Pons (tissue), 1 donor: ENCODE measurements at places on chromosomes 13 and 19.

GRCh38 chr13:88345171-88345847, 674.1 kb downstream of the SLITRK5 start:
- DNase-seq, result no peak

GRCh38 chr13:30145709-30146367, 161.5 kb downstream of the KATNAL1 start:
- DNase-seq, result no peak

DNA sequence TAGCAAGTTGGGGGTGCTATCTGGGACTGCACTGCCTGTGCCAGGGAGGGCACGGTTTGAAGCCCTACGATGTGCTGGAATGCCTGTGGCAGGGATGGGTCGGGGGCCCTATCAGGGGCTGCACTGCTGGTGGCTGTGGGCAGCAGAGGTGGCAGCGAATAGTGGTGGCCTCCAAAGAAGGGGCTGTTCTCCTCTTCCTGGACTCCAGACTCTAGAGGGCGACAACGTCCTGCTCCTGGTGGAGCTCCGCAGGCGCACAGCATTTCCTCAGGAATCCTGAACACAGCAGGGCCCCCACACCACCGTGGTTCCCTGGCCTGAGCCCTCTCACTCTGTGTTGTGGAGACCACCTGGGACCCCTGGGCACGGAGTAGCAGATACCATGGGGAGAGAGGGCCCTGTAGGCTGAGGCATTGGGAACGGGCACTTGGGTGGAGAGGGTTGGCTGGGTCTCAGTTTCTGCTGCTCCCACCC, 145.6 kb downstream of the TNFRSF19 start:
- no peak for DNase-seq

GRCh38 chr19:20558571-20558970, 7.0 kb downstream of the ZNF737 start:
- DNase-seq, result no peak

- no peak for DNase-seq
Observed at GRCh38 chr13:41284512-41285288, 21.3 kb upstream of the MTRF1 start.

- no peak for DNase-seq
Observed at GRCh38 chr13:71830736-71831135, 36.3 kb downstream of the DACH1 start.

- peak; percentile 78 for DNase-seq
Observed at GRCh38 chr19:18274781-18275356, 617 bp upstream of the IQCN start.

DNA sequence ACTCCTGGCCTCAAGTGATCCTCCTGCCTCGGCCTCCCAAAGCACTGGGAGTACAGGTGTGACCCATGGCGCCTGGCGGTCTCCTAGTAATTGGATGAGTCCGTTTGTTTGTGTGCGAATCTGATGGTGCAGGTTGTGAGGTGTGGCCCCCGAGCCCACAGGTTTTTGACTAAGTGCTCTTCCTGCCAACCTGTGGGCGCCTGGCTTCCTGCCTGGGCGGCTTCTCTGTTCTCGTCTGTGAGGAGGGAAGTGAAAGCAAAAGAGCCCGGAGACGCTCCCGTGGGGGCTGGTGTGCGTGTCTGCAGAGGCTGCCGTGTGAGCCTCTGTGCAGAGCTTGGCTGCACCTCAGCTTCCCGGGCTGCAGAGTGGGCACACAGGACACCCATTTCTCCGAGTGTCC, 10.0 kb downstream of the ARHGAP45 start:
- peak; percentile 40 for DNase-seq

DNA sequence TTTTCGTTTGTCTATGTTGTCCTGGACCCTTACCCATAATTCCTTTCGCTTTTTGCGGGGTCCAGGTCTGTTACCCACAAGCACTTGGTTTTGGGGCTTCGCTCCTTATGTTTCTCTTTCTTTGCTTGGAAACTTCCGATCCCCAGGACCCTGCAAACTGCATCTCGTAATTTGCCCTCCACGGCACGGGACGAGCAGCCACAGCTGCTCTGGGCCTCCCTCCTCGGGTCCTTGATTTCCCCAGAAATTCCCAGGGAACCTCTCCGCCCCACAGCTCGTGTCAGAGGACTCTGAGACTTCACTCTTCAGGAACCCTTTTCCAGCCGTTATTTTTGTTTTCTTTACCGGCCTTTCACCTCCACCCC, 599 bp downstream of the SNRNP70 start:
- DNase-seq, result no peak

- no peak for DNase-seq
Observed at GRCh38 chr13:95356916-95357315, 55.7 kb upstream of the ABCC4 start.

GRCh38 chr13:94632226-94632980, 30.7 kb downstream of the GPR180 start:
- DNase-seq, result no peak

GRCh38 chr19:48745208-48745995, 1.3 kb downstream of the IZUMO1 start:
- DNase-seq, result peak; percentile 83

- no peak for DNase-seq
Observed at GRCh38 chr13:76991432-76991795, 467 bp upstream of the CLN5 start.

GRCh38 chr19:49848938-49849337, 2.0 kb upstream of the PTOV1 start:
- no peak for DNase-seq

DNA sequence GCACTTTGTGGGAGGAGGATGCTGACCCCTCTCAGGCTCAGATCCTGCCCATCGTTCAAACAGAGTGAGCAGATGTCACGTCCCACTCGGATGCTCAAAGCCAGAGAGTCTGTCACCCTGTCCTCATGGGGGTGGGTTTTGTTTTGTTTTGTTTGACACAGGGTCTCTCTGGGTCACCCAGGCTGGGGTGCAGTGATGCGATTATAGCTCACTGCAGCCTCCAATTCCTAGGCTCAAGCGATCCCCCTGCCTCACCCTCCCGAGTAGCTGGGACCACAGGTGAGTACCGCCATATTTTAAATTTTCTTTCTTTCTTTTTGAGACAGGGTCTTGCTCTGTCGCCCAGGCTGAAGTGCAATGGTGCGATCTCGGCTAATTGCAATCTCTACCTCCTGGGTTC, 4.0 kb downstream of the ADGRE2 start:
- no peak for DNase-seq

- no peak for DNase-seq
Observed at GRCh38 chr13:24654741-24655140, 25.5 kb upstream of the ATP12A start.

DNA sequence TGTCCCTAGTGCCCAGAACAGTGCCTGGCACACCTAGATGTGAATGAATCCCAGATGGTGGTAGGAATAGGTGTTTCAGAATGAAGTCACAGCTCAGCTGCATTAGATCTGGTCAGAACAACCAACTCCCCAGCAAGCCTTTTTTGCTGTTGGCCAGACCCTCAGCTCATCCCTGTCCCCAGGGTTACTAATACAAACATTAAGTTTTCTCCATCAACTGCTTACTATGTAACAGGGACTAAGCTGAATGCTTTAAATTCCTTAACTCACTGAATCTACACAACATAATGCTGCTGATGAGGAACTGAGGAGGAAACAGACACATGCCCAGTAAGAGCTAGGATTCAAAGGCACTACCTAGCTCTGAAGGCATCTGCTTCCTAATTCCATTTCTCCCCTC, 18.8 kb downstream of the SMG9 start:
- no peak for DNase-seq

DNA sequence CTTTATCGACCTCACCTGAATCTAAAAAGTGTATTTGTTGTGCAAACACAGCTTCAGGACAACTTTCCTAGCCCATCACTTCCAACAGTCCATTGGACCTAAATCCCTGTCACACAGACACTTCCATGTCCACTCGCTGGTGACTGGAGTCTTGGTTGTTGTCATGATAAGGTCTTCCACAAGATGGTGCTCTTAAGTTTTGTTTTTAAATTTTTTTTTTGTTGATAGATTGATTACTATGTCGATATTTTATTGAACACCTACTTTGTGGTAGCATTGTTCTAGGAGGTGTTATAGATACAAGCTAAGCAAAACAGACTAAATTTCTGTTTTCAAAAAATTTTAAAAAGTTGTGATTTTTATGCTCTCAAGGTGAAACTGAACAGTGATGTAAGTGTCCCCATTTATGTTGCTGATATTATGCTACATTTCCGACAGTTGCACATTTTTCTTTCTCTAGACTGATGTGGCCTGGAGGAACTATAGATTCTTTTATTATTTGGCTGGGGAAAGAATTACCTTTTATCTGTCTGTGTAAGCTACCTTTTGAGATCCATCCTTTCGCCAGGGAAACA, 8.1 kb upstream of the ERICH6B start:
- DNase-seq, result no peak

DNA sequence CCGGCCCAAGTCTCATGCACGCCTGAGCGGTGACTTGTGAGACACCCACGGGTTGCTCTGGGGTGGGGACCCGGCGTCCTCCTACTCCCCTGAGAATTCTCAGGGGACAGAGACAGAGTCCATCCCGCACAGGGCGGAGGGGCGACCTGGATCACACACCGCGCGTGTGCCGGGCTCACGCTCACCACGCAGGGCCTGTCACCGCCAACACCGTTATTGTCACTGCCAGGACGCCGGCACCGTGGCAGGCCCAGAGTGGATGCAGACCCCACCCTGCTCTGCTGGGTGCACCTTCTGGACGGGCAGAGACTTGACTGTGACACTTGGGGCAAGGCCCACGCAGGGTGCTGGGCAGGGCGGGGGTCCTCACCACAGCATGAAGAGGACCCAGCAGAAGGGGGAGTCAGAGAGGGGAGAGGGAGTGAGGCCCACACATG, 16.2 kb downstream of the MOB3A start:
- DNase-seq, result no peak

- DNase-seq, result no peak
Observed at GRCh38 chr19:17948931-17949930, 16.4 kb downstream of the CCDC124 start.

- peak; percentile 91 for DNase-seq
Observed at GRCh38 chr19:6218491-6219146, 61.2 kb downstream of the MLLT1 start.

GRCh38 chr19:18089726-18090125, 3.0 kb upstream of the IL12RB1 start:
- peak; percentile 96 for DNase-seq

- DNase-seq, result peak; percentile 86
Observed at GRCh38 chr19:40433391-40434216, 7.8 kb upstream of the SERTAD1 start.

DNA sequence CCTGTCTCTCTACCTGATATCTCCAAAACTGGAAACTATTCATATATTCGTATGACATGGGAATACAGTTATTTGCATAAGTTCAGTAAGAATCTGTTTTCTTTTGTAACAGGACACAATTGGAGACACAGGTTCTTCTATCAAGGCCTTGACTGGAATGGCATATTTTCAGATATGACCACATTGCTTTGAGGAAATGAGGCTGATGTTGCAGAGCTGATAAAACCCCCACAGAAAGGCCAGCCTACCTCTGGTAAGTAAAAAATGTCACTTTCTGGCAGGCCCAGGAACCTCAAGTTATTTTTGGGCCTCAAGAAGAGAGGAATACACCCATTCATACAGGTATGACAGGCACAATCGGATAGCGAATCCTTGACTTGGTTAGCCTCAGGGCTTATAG, 29.5 kb upstream of the KBTBD6 start:
- DNase-seq, result no peak

DNA sequence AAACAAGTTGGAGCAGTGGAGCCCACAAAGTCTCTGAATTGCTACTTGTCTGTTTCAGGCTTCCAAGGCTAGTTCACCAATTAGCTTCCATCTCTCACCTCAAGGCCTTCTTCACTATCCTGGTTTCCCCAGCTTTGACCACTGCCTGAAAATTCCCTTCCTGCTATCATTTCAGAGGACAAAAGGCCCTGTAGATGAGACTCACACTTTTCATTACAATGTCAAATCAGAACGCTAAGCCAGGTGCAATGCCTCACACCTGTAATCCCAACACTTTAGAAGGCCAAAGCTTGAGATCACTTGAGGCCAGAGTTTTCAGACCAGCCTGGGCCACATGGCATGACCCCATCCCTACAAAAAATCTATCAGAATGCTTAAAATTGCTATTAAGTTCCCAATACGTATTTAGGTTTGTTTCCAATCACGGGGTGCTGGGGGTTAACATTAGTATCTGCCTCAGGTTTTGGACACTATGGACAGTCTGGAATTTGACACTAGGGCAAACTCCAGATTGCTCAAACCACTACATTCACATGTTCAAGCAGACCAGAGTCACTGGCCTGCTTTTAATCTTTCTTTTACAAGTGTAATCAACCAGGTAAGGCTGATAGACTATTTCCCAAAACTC, 5.5 kb downstream of the TPT1 start:
- no peak for DNase-seq

- peak; percentile 9 for DNase-seq
Observed at GRCh38 chr19:5078182-5078581, 109.3 kb downstream of the KDM4B start.
